ENCODE measurements at places on chromosomes 4 and X.

DNA sequence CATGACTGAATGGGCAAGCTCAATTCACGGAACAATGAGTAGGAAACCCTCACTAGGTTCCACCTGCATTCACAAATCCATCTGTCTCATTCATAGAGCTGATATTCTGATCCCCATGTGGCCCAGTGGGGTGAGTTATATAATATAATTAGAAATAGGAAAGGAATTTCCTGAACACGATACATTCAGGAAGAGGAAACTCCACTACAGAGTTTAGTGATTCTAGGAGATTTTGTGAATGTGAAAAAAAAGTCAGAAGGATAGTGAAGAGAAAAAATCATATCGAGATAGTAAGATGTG, 471.2 kb downstream of the GASK1B start:
- DNase-seq = no peak

DNA sequence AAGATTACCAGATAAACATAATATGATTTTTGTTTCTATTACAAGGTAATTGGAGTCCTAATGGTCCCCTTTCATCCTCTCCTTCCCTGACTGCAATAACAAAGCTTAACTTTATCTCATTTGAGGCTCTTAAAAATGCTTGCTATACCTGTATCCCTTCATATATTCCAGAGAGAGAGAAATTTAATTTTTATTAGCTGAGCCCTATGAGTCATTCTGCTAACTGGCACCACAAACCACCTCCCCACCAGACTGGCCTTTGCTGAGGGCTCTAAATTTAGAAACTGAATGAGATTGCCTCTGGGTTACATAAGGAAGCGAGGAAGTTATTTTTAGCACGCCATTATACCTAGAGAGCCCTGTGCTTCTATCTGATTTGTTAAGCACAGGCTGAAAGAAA, 27.4 kb downstream of the CBLL2 start:
- DNase-seq = no peak

DNA sequence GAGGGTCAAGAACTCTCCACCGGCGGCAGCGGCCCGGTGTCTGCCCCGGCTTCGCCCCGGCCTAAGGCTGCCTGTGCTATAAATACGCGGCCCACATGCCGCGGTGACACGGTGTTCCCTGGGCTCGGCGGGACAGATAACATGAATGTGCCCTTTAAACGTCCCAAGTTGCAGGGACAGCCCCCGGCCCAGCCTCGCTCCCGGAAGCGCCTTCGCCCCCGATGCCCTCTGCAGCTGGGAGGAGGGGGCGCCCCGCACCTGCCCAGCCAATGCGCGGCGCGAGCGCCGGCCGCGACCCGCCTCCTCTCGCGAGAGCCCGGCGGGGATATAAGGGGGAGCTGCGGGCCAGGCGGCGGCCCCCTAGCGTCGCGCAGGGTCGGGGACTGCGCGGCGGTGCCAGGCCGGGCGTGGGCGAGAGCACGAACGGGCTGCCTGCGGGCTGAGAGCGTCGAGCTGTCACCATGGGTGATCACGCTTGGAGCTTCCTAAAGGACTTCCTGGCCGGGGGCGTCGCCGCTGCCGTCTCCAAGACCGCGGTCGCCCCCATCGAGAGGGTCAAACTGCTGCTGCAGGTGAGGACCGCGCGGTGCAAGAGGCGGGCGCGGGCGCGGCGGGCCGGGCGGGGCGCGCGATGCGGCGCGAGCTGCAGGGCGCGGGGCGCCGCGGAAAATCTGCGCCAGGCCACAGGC, at the start of gene SLC25A4:
Gene SLC25A4 (plus strand): TSS at position 355 of the 689 bp plus-strand sequence. CDS start 107 bp downstream, at position 462.
- peak; percentile 91 for DNase-seq

DNA sequence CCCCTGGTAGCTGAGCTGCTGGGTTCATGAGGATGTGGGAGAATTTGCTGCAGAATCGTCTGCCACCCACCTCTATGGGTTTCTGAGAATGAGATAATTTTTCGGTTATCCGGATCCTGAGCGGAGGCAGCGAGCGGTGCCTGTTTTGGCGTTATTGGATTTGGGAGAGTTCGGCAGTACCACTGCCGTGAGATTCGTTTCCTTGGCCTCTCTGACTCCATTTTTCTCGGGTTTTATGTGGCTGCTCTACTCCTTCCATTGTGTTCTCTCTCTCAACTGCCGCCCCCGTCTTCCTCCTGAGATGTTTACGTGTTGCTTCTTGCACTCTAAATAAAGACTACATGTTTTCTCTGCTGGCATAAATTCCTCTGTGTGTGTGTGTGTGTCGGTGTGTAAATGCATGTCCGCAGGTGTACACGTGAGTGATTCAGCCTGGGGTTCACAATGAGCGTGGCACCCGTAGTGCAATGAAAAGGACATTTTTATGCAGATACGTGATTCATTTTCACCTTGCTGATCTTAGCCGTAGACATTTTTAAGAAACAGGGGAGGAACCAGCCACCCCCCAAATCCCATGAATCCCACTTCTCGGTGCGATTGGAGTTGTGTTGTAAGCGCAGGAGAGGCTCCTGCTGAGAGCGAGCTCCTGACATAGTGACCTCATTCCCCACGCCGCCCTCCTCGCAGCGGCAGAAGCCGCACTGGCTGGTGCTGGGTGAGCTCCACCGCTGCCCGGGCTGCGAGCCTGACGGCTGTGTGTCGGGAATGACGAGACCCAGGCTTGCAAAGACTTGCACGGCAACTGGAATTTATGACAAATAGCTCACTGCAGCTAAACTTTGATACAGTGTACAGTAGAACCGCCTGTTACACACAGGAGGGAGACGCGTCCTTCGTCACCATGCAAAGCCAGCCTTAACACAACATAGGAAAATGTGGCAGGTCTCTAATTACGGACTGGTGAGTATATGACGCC, 82.2 kb downstream of the STOX2 start:
- DNase-seq = no peak

DNA sequence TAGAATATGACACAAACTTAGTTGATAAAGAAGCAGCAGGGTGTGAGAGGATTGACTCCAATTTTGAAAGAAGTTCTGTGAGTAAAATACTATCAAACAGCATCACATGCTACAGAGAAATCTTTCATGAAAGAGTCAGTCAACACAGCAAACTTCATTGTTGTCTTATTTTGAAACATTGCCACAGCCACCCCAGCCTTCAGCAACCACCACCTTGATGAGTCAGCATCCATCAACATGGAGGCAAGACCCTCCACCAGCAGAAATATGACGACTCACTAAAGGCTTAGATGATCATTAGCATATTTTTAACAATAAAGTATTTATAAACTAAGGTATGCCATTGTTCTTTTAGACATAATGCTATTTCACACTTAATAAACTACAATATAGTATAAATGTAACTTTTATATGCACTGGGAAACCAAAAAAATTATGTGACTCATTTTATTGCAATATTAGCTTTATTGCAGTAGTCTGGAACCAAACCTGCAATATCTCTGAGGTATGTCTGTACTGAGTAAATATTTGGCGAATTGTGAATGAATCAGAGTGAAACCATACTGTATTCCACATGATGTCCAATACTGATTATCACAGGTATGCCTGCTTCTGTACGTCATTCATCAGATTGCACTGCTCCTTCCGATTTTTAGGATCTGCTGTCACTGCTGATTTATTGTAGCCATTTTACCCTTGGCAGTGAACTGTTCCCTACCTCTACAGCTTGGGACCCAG, 11.6 kb downstream of the FRMPD4 start:
- peak; percentile 5 for DNase-seq

GRCh38 chr4:159002950-159003349, 99.9 kb upstream of the RAPGEF2 start:
- DNase-seq = no peak

DNA sequence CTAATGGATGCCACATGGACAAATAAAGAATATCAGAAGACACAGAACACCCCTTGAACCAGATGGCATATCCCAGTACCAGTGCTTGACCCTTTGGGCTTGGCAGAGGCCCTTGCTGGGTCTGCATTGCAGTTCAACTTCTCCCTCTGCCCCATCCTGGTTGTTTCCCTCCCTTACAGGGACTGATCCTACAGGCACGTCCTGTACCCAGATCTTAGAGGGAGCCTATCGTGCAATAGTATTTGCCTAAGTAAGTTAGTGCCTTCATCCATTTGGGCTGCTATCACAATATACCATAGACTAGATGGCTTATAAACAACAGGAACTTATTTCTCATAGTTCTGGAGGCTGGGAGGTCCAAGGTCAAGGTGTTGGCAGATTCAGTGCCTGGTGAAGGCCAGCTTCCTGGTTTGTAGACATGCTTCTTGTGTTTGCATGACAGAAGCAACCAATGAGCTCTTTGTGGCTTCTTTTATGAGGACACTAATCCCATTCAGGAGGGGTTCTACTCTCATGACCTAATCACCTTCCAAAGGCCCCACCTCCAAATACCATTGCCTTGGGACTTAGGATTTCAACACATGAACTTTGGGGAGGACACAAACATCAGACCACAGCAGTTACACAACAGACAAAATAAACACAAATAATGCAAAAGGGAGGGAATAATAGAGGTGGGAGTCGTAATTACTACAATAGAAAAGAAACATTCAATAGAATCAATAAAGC, 146.5 kb upstream of the MSX1 start:
- DNase-seq = no peak

GRCh38 chrX:134186362-134187121, 50.4 kb upstream of the CCDC160 start:
- DNase-seq = no peak

- DNase-seq = no peak
Observed at GRCh38 chrX:143240658-143241057, 214.9 kb downstream of the SPANXN4 start.

- no peak for DNase-seq
Observed at GRCh38 chr4:88208156-88208555, 49.7 kb upstream of the ABCG2 start.

- peak; percentile 55 for DNase-seq
Observed at GRCh38 chr4:110034026-110034393, 121.3 kb downstream of the EGF start.

GRCh38 chr4:162510115-162510514, 346.3 kb upstream of the FSTL5 start:
- no peak for DNase-seq

- DNase-seq = no peak
Observed at GRCh38 chrX:130055103-130055502, 55.2 kb downstream of the ELF4 start.

DNA sequence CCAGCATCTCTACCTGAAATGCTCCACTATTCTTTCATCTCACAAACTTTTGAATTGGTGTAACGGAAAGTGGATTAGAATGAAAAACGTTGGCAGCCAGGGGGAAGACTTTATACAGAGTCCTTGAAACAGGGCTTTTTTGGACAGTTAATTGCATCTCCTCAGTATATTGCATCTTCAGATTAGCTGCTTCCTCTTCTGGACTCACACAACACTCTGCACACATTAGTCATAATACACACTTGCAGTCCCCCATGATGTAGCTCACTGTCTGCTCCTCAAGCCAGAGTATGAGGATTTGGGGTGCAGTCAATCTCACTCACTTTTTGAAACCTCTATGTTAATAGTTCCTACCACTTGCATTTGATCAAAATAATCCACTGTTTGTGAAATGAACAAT, 101.0 kb downstream of the ADGRA3 start:
- no peak for DNase-seq

- DNase-seq = no peak
Observed at GRCh38 chrX:68365341-68365740, 68.0 kb downstream of the OPHN1 start.

GRCh38 chrX:23803931-23804381, 21.0 kb downstream of the SAT1 start:
- DNase-seq = no peak

GRCh38 chr4:101022151-101023024, 324.9 kb downstream of the PPP3CA start:
- DNase-seq = no peak

DNA sequence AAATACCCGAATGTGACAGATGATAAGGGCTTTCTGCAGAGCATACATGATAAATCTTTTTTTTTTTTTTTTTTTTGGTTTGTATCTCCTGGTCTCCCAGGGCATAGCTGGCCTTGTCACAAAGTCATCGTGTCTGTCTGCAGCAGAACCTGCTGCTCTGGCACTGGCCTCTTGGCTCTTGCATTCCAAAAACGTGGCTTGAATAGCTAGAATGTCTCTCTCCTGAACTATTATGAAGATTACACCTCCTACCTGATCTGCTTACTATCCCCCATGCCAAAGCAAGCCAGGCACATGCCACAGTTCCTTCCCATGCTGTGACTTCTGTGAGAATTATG, 50.4 kb upstream of the SCRG1 start:
- no peak for DNase-seq

DNA sequence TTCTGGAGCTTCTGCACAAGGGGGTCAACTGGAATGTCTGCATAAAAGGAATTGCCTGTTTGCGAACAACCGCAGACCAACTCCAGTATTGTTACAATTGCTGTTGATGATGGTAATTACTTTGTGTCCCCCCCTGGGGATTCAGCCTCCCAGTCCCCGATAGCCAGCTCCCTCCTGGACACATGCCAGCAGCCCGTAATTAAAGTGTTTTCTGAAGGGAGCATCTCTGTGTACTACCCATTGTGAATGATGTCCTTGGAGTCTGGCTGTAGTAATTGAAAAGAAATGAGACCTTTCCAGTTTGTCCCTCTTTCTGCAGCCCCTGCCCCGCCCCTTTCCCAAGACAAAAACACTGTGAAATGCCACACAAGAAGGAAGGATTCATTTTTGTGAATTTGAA, 377.1 kb upstream of the LCORL start:
- no peak for DNase-seq

GRCh38 chr4:63937961-63938360, 471.3 kb downstream of the TECRL start:
- DNase-seq = no peak

DNA sequence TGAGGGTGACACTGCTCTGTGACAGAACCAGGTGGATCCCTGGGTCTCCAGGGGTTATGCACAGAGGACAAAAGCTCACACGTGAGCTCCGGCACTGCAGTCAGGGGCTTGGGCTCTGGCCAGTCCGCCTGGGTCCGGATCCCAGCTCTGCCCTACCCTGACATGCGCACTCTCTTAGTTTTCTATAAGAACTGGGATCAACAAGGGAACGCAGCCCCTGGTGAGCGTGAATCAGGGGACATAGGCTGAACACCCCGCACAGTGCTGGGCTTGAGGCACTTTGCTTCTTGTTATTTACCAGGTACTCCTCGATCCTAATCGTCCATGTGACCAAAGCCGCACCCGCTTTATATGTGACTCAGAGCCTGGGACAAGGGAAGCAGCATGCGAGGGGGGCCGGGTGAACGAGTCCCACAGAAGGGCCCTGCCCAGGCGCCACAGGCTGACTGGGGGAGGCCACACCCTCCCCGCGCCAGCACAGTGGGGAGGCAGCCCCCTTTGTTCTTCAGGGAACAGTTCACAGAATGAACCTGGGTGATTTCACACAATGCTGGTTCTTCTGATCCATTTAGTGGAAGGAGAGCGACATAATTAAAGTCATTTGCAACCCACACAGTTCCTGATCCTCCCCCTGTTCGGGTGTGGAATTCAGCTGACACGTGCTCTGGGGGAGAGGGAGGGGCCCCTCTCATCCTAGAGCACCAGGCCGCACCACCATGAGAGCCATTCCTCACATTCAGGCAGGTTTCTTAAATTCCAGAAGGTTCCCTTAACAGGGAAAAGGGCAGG, 55.5 kb downstream of the WFS1 start:
- DNase-seq = no peak

- no peak for DNase-seq
Observed at GRCh38 chr4:85637778-85638177, 162.8 kb downstream of the ARHGAP24 start.

GRCh38 chrX:110331444-110332030, 13.7 kb upstream of the AMMECR1 start:
- no peak for DNase-seq

Measured in Karpas-422 (cell line).